ENCODE measurements at places on chromosomes 11 and 22.

DNA sequence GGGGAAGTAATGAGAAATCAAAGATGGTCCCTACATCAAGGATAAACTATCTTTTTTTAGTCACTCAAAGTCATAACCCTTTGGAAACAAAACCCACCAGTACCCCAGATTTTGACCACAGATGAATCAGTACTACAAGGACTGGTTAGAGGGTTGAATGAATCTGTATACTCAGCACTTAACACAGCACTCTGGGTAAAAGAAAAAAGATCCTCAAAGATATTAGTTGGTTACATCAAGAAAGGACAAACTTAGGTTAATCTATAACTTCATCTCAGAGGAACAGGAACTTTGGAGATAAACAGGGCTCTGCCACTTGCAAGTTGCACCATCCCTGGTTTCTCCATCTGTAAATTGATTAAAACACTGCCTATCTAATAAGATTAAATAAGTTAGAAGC lies 18.8 kb downstream of the SC5D start:
- DNase-seq = no peak

DNA sequence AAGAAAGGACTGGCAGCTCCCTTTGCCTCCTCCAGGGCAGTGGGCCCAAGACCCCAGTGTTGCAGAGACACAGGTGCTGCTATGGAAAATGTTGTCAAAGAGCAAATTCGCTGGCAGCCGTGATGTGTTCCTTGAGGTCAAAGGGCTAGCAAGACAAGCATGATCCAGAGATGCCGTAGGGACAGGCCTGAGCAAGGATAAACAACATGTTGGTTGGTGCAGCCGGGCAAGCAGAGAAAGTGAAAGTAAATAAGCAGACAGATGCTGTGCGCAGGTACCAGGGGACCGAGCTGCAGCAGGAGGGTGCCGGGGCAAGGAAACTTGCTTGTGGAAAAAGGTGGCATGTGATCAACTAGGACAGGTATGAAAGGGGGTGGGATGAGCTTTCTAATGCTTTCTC lies 125.5 kb upstream of the NECTIN1 start:
- no peak for DNase-seq

DNA sequence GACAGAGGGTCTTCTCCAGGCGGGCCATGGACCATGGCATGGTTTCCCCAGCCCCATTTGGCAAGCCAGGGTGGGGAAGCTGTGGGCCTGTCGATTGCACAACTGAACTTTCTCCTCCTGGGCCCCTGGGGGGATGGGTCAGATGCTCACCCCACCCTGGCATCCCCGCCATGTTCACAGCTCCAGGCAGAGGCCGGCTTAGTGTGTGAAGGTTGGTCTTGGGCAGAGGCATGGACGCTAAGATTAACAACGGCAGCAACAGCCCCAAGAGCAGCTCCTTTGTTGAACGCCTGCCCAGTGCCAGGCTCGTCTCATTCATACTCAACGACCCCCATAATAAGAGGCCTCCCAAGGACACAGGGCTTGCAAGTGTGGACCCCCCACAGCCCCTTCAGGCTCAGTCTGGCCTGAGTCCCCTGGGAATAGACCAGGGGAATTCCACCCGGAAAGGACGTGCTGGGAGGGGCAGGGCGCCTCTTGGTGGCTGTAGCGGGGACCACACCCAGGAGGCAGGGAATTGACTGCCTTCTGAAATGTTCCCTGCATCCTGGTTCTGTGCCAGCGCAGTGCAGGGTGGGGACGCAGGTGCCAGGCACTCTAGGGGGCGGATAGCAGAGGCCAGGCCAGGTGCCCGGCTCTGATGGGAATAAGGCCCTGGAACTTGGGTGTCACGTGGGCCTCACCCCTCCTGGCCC lies 8.3 kb downstream of the TSPO start:
- DNase-seq = peak; percentile 73

GRCh38 chr22:41845380-41846267 lies 12.7 kb downstream of the SREBF2 start:
- DNase-seq = no peak

DNA sequence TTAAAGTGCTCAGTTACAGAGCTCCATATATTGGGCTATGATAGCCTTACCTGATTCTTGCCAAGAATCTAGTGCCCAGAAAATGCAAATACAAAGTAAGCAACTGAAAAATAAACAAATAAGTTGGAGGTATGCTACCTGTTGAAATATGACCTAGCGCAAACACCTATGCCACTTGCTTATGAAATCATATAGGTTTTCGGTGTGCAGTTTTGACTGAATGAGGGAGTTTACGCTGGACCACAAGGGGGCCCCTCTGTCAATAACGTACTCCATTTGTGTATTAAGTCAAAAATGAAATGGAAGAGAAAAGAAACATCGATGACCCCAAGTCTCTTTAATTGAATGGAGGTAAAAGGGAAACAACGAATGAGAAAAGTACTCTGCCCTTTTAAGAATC lies 84.9 kb upstream of the TRIM77 start:
- DNase-seq = no peak

DNA sequence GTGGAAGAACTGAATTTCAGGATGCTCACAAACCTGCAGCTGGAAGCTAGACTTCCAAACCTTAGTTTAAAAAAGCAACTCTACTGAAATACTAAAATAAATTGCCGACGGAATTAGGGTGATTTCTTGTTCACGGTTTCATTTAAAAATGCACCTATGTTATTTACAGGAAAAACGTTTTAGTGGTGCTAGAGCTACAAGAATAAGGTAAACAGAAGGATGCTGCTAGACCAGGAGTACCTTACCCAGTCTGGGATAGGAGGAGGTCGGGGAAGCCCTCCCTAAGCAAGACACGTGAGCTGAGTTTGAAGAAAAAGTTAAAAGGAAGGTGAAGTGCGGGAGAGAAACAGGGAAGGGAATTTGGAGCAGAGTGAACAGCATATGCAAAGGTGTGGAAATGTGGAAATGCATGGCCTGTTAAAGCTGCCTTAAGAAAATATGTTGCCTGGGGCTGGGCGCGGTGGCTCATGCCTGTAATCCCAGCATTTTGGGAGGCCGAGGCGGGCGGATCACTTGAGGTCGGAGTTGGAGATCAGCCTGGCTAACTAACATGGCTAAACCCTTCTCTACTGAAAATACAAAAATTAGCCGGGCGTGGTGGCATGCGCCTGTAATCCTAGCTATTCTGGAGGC lies 1.4 kb upstream of the FTH1 start:
- no peak for DNase-seq

DNA sequence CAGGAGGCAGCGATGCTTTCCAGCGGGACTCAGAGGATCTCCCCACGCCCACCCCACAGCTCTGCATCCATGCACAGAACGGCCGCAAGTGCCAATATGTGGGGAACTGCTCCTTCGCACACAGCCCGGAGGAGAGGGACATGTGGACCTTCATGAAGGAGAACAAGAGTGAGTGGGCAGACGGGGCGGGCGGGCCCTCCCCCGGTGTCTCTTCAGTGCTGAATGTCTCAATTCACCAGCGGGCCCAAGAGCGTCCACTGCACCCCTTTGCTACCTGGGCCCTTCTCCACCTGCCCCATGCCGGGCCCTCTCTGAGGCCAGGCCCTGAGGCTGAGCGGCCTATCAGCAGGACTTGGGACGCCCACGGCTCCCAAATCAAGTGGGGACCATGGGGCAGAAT lies 25.8 kb upstream of the TEF start:
- no peak for DNase-seq

DNA sequence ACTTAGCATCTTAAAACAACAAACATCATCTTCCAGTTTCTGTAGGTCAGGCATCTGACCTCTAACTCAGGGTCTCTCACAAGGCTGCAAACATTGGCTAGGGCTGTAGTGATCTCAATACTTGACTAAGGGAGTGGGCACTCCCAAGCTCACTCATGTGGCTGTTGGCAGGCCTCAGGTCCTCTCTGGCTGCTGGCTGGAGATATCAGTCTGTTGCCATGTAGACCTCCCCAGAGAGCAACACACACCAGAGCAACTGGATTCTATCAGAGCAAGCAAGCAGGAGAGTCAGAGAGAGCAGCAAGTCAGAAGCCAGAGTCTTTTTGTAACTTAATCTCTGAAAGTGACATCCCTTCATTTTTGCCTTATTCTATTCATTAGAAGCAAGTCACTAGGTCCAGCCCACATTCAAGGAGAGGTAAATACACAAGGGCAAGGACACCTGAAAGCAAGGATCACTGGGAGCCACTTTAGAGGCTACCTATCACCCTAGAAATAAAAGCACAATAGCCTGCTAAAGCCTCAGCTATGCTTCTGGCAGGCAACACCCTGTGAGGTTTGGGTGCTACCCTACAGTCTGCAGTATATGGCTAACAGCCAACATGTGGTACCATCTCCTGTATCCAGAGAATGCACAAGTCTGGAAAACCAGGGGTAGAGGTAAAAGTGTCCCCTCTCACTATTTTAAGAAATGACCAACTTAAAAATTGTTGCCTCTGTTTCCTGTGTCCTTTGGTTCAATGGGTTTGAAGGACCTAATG lies 33.5 kb upstream of the CD44 start:
- no peak for DNase-seq

DNA sequence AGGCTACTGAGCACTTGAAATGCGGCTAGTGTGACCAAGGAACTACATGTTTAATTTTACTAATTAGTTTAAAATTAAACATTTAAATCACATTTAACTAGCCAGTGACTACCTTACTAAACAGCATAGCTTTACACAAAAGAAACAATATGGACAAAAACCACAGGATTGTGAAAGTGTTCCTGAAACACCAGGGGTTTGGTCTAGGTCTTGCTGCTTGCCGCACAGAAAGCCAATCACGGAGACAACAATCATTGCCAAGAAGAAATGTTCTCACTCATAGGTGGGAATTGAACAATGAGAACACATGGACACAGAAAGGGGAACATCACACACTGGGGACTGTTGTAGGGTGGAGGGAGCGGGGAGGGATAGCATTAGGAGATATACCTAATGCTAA lies 309.5 kb downstream of the C11orf87 start:
- DNase-seq = no peak

DNA sequence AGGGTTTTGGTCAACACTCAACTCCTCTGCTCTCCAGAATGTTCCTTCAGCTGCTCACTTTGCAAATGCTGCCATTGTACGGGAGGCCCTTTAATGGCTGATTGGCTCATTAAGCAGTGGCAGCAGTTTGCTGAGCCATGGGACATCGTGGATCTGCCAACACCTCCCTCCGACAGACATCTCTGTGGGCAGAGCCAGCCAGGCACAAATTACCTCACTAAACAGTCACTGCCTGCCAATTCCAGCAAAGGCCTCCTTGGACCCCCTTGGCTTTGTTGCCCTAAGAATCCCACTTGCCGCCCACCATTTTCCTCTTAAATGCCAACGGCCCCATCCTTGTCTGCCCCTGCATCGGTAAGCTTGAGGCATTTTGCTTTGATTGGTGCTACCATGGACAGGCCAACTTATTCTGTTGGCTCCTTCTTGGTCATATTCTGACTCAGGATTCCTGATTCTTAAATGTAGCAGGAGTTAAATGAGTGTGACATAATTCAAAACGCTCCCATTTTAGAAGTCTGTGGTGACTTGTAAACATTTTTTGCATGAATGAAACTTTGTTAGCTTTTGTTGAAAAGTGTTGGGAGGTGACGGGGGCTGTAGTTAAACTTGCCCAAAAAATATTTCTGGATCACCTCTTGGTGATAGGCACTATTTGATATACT lies 57.5 kb upstream of the LMO2 start:
- DNase-seq = no peak

- peak; percentile 36 for DNase-seq
Observed at GRCh38 chr11:108115500-108116140, 5.7 kb upstream of the ACAT1 start.

GRCh38 chr11:77672264-77672663 lies 34.7 kb upstream of the CLNS1A start:
- no peak for DNase-seq

DNA sequence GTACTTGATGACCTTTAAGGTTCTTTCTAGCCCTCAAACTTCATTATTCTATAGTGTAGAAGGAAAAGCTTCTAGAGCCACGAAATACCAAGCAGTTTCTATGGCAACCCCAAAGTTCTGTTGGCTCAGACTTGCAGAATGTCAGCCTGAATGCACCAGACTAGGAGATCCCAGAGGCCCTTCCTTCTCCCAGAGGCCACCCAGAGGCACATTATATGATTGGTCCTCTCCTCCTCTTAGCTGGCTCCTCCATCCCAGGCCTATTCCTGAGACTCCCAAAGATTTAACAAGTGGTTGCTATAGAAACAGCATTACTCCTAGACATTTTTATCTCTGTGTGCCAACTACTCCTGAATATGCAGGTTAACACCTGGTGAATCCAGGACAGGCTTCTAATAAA lies 69.2 kb upstream of the CCDC90B start:
- no peak for DNase-seq

DNA sequence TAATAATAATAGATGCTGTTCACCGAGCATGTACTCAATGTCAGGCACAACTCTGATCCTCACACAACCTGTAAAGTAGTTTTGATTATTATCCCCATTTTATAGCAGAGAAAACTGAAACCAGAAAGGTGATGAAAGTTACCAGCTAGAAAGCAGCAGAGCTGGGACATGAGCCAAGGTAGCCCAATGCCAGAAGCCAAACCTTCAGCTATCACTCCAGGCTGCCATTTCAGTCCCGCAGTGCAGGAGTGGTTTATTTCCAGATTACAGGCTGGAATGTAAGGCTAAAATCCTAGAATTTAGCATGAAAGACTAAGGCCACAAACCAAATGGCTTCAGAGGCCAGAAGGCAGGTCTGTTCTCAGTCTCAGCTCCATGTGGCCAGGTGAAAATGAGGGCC lies 108.8 kb downstream of the TENM4 start:
- no peak for DNase-seq

DNA sequence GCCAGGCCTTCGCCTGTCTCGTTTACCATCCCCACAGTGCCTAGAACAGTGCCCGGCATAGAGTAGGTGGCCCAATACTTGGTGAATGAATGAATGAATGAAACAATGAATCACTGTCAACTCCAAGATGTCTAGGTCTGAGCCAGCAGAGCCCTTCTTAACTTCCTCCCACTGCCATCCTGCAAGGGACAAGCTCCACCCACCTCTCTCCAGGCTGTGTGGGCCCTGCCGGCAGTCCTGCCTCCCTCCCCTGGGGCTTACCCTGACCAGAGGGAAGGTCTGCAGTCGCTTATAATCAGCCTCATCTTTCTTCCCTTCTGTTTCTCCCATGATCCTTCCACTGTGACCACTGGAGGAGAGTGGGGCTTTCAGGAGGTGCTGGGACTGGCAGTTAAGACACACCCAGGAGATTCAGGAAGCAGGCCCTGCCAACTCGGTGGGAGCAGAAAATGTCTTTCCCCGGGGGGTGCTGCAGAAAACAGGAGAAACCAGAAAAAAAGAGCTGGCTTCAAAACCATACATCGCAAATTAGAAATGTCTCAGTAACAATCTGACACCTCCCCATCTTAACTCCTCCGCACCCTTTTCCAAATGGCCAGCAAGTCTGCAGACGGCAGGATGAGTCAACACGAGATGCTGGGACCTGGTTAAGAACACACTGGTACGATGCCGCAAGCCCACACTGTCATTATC lies 11.4 kb downstream of the DNAL4 start:
- DNase-seq = no peak

GRCh38 chr11:80284946-80285785 lies 844.3 kb upstream of the TENM4 start:
- DNase-seq = no peak

GRCh38 chr11:73414977-73415651 lies 38.9 kb downstream of the RELT start:
- DNase-seq = no peak

- DNase-seq = no peak
Observed at GRCh38 chr11:36110668-36111410, 167.0 kb downstream of the LDLRAD3 start.

- peak; percentile 37 for DNase-seq
Observed at GRCh38 chr11:83523676-83524075, 237.5 kb upstream of the CCDC90B start.
